GM23248 (cell line): ENCODE measurements at places on chromosomes 4 and X.

- H3K4me3 ChIP-seq: no peak overlapping the region
- H3K36me3 ChIP-seq: no peaks in the 10 kb centered on the region
- no peak for DNase-seq
- H3K4me1 ChIP-seq: no peaks in the 10 kb centered on the region
- H3K27me3 ChIP-seq: no peaks in the 10 kb centered on the region
These were observed 514.3 kb downstream of the PDHA2 start for GRCh38 chr4:96354036-96354712.

GRCh38 chrX:19776753-19777152, 110.6 kb downstream of the SH3KBP1 start:
- no peak for DNase-seq
- no peaks in the 10 kb centered on the region for H3K36me3 ChIP-seq
- H3K4me3 ChIP-seq: no peak overlapping the region
- H3K27ac ChIP-seq: no peak overlapping the region
- H3K4me1 ChIP-seq: peaks cover 19% of the 10 kb centered on the region

- H3K27me3 ChIP-seq: peaks cover 6% of the 10 kb centered on the region
- H3K4me1 ChIP-seq: no peaks in the 10 kb centered on the region
- H3K27ac ChIP-seq: no peak overlapping the region
- no peak overlapping the region for H3K4me3 ChIP-seq
- no peaks in the 10 kb centered on the region for H3K36me3 ChIP-seq
These were observed 14.3 kb downstream of the SHROOM3 start for GRCh38 chr4:76449362-76449767.

- H3K36me3 ChIP-seq: no peaks in the 10 kb centered on the region
- no peaks in the 10 kb centered on the region for H3K4me1 ChIP-seq
- no peak overlapping the region for H3K4me3 ChIP-seq
- DNase-seq: no peak
- H3K27me3 ChIP-seq: no peaks in the 10 kb centered on the region
These were observed 102.5 kb downstream of the PTTG2 start for GRCh38 chr4:38062776-38063097.

DNA sequence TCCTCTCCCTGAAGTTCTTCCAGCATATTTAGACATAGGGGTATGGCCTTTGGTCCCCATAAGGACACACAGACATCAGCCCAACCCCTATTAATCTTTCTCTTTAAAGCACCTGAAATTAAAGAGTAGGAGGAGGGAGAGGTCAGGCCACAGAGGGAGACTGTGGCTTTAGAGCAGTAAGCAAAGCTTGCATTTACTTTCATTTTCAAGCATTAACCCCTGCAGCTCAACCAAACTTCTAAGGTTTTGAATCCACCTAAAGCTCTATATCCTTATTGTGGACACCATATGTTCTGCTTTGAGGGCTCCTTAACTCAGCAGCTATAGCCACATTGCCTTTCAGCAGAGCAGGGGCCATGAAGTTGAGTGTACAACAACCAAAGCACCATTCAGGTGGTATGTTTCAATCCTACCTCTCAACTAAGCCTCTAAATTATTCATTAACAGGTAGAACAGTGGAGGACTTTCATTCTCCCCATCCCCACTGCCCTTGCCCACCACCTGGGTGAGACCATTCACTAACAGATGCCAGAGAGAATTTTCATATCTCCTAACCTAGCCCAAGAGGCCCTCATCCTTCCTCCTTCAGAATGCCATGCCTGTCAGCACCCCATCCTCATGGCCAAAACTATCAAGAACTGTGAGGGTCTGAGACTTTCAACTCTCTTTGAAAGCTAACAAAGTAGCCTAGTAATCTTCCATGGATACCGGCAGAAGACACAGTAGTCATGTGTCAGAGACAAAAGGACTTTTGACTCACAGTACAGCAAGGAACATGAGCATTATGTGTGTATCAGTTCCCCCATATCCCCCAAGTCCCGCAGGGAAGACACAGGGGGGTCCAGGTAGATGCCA, 20.8 kb downstream of the LIN54 start:
- peak; percentile 26 for DNase-seq
- no peaks in the 10 kb centered on the region for H3K36me3 ChIP-seq
- 0 out of 2 replicates have a peak overlapping the region, but pooled peaks have one; percentile 16 for H3K27ac ChIP-seq
- H3K4me1 ChIP-seq: peaks cover 16% of the 10 kb centered on the region
- no peaks in the 10 kb centered on the region for H3K27me3 ChIP-seq

- H3K4me3 ChIP-seq: no peak overlapping the region
- no peaks in the 10 kb centered on the region for H3K27me3 ChIP-seq
- H3K4me1 ChIP-seq: no peaks in the 10 kb centered on the region
- H3K36me3 ChIP-seq: no peaks in the 10 kb centered on the region
These were observed 34.9 kb downstream of the MGST2 start for GRCh38 chr4:139700568-139700967.

- H3K27me3 ChIP-seq: no peaks in the 10 kb centered on the region; the same call in 1 of the 2 replicates
- H3K27ac ChIP-seq: no peak overlapping the region
- no peaks in the 10 kb centered on the region for H3K4me1 ChIP-seq
- no peak for DNase-seq
- no peaks in the 10 kb centered on the region for H3K36me3 ChIP-seq
These were observed 20.2 kb upstream of the RASGEF1B start for GRCh38 chr4:81491943-81492342.

DNA sequence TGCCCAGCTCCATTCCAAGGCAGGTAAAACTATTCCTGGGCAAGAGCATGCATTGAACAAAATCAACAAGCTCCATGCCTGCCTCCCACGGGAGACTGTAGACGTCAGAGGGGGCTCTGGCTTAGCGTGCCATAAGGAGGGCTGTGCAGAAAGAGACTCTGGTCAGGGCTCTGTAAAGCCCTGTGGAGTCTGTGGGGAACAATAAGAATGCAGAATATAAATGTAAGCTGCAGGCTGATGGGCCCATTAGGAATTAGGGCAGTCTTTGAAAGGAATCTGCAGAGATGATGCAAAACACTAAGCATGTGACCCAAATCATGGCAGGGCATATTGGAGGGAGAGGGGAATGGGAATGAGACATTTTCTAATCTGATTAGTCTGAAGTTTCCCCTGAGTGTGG, 170.3 kb downstream of the EFHC2 start:
- H3K4me3 ChIP-seq: no peak overlapping the region
- DNase-seq: no peak
- no peaks in the 10 kb centered on the region for H3K4me1 ChIP-seq

DNA sequence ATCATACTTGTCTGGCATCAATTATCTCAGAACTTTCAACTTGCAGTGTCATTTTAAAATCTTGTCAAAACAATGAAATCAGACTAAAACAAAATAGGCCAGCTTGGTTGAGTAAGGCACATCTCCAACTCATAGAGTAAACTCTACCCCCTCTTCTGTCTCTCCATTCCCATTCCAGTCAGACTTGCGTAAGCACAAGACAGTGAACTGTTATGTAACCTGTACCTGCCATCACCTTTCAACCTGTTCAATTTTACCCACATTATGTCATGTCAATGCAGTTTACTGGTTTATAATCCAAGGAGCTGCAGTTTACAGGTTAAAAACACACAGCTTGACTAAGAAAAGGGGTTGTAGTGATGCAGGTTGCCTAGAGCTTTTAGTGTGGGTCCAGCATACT, 8.3 kb downstream of the CDX4 start:
- H3K36me3 ChIP-seq: no peaks in the 10 kb centered on the region
- no peak for DNase-seq
- H3K4me1 ChIP-seq: no peaks in the 10 kb centered on the region
- no peak overlapping the region for H3K4me3 ChIP-seq
- no peak overlapping the region for H3K27ac ChIP-seq

- no peaks in the 10 kb centered on the region for H3K36me3 ChIP-seq
- H3K4me1 ChIP-seq: no peaks in the 10 kb centered on the region
- H3K4me3 ChIP-seq: no peak overlapping the region
- H3K27ac ChIP-seq: no peak overlapping the region
These were observed 152.5 kb downstream of the DCTD start for GRCh38 chr4:182764642-182765041.

- H3K27me3 ChIP-seq: no peaks in the 10 kb centered on the region
- H3K27ac ChIP-seq: no peak overlapping the region
- peaks cover 5% of the 10 kb centered on the region for H3K4me1 ChIP-seq
- no peaks in the 10 kb centered on the region for H3K36me3 ChIP-seq
- DNase-seq: no peak
These were observed 56.4 kb upstream of the NFKB1 start for GRCh38 chr4:102444752-102445151.

DNA sequence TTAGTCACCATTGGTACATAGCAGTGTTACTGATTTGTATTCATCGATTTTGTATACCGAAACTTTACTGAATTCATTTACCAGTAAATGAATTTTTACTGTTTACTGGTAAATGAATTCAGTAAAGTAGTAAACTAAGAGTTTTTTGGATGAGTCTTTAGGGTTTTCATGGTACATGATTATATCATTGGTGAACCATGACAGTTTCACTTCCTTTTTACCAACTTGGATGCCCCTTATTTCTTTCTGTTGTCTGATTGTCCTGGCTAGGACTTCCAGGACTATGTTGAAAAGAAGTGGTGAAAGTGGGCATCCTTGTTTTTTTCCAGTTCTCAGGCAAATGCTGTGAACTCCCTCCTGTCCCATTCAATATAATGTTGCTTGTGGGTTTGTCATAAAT, 494.9 kb downstream of the GALNTL6 start:
- H3K4me1 ChIP-seq: no peaks in the 10 kb centered on the region
- H3K4me3 ChIP-seq: no peak overlapping the region
- H3K27me3 ChIP-seq: no peaks in the 10 kb centered on the region
- no peak overlapping the region for H3K27ac ChIP-seq

GRCh38 chr4:178068136-178068535, 625.9 kb upstream of the AGA start:
- no peak overlapping the region for H3K4me3 ChIP-seq
- no peaks in the 10 kb centered on the region for H3K4me1 ChIP-seq
- H3K27me3 ChIP-seq: no peaks in the 10 kb centered on the region
- no peak overlapping the region for H3K27ac ChIP-seq
- DNase-seq: no peak
- H3K36me3 ChIP-seq: no peaks in the 10 kb centered on the region

GRCh38 chr4:143375326-143376073, 38.8 kb downstream of the GAB1 start:
- H3K4me3 ChIP-seq: no peak overlapping the region
- H3K27me3 ChIP-seq: no peaks in the 10 kb centered on the region
- H3K4me1 ChIP-seq: no peaks in the 10 kb centered on the region
- no peak overlapping the region for H3K27ac ChIP-seq
- no peaks in the 10 kb centered on the region for H3K36me3 ChIP-seq
- peak; percentile 46 for DNase-seq

DNA sequence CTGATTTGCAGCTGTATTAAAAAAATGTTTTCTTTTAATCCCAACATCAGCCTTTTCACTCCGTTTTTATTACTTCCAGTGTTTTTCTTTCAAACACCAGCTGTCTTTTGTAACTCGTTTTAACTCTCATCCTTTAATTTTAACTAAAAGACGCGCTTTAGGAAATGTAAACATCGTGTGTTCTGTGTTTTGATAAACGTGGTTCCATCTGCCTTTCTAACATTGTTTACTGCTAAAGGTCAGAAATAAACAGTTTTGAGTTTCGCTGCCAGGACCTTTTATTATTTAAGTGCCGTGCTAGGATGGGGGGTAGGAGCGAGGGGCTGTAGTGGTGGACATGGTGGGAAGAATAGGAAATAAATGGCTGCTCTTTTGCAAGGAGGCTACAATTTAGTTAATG, 1.5 kb downstream of the N4BP2 start:
- DNase-seq: peak; percentile 27
- H3K27ac ChIP-seq: peak overlapping the region; percentile 92
- no peaks in the 10 kb centered on the region for H3K27me3 ChIP-seq
- H3K4me1 ChIP-seq: peaks cover 20% of the 10 kb centered on the region
- H3K4me3 ChIP-seq: peak overlapping the region; percentile 78

DNA sequence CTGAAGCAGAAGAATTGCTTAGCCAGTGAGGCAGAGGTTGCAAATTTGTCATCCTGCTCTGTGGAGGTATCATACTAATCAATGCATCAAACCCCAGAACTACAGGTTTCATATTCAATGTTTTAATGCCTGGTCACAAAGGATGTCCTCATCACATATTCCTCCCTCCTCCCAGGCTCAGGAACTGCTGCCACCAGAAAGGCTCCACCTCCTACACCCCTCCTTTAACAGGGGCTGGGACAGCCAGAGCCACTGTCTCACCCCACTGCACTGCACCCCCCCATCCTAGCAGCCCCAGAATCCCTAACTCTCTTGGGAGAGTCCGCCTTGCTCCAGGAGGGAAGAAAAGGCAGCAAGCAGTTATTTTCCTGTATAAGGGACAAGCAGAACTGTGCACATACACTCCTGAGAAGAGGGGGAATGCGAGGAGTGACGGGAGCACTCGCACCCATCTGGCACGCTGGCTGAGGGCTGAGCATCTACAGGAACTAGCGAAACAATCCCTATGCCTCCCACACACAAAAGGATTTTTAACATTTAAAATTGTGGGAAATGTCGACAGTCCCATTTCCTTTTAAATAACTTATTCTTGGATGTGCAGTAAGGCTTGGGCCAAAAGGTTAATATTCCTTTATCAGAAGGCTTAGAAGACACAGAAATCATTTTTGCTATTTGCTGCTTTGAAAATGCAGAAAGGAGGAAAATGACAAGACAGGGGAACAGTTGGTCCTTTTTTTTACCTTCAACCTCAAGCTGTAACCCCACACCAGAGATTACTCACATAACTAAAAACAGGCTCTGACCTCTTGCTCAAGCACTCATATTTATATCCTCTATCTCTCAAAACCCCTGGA, 27.8 kb downstream of the CD99L2 start:
- no peak overlapping the region for H3K27ac ChIP-seq
- H3K27me3 ChIP-seq: no peaks in the 10 kb centered on the region
- DNase-seq: no peak
- no peaks in the 10 kb centered on the region for H3K4me1 ChIP-seq
- no peaks in the 10 kb centered on the region for H3K36me3 ChIP-seq

DNA sequence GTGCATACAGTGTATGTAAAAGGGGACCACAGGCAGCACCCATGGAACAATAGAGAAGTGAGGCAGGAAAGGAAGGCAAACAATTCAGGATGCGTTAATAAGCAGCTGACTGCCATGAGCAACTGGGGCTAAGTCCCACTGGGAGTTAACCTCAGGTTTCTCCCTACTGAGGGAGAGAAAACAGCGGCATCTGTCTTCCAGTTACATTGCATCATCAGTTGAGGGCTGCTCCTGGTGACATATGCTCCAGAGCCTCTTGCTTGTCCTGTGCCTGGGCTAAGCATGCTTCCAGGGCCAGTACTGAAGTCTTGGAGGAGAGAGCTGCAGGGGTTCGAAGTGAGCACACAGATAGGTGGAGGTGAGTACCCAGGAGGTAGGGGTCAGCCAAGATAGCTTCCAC, 24.3 kb downstream of the RAI2 start:
- H3K27me3 ChIP-seq: no peaks in the 10 kb centered on the region
- no peak overlapping the region for H3K4me3 ChIP-seq
- DNase-seq: no peak
- H3K36me3 ChIP-seq: no peaks in the 10 kb centered on the region

DNA sequence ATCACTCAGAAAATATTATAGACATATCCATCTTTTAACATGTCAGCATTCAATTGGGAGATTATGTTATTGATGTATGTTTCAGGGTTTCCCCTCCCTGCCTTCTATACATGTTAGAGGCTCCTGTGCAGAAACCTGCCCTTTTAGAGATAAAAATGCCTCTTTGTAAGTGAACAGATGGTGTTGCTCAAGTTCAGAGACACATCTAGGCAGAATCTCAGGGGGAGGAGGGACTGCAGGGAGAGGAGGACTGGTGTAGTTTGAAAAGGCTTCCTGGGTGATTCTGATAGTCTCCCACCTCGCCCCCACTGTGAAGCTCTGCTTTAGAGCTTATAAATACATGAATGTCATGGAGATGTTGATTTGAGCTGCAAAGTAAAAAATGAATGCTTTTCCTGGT, 12.0 kb upstream of the UNC5C start:
- no peak overlapping the region for H3K27ac ChIP-seq
- no peaks in the 10 kb centered on the region for H3K27me3 ChIP-seq
- H3K4me1 ChIP-seq: no peaks in the 10 kb centered on the region
- H3K4me3 ChIP-seq: no peak overlapping the region
- no peak for DNase-seq
- no peaks in the 10 kb centered on the region for H3K36me3 ChIP-seq
